ENCODE measurements at places on chromosomes 2 and 18.
A peak's percentile ranks its signal among the peaks of the same experiment; 100 is the strongest.

- DNase-seq: no peak
Observed at GRCh38 chr2:138622613-138623012, 121.0 kb downstream of the SPOPL start.

DNA sequence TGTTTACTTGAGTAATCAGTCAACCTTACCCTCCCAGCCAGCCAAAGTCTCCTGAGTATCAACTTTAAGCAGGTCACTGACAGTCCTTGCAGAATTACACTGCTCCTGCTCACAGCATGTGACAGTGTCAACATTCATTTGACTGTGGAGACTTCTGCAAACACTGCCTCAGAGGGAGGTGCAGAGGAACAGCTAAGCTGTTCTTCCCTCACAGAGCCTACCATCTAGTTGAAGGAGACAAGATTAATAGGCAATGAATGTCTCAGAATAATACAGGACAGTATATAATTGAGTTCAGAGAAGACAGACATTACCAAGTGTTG is 11.9 kb downstream of the SLC14A2 start:
- DNase-seq: no peak

- DNase-seq: no peak
Observed at GRCh38 chr2:43840965-43841364, 2.2 kb downstream of the ABCG8 start.

- DNase-seq: peak; percentile 55
Observed at GRCh38 chr2:233418761-233419546, 64.7 kb downstream of the DGKD start.

DNA sequence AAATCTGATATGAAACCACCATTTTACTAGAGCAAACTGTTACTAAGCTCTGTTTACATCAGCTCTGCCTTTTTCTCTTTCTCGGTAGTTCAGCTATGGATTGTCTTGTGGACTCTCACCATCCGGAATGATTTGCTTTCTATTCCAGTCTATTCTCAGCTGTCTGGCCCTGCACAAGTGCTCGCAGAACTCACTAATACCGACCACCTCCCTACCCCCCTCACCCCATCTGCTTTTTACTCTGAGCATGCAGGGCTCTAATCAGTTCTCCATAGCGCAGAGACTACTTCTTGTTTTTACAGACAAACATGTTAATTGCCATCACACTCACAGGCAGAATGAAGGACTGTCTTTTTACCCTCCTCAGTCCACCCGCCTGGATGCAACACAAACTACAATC is 180.7 kb upstream of the POU3F3 start:
- no peak for DNase-seq

All from iris pigment epithelial cell (primary cell).